ENCODE measurements at places on chromosomes 2 and 18.

GRCh38 chr2:2244508-2244907, 86.6 kb downstream of the MYT1L start:
- no peak overlapping the region for H3K27ac ChIP-seq
- H3K4me3 ChIP-seq: no peak overlapping the region
- H3K36me3 ChIP-seq: no peaks in the 10 kb centered on the region

DNA sequence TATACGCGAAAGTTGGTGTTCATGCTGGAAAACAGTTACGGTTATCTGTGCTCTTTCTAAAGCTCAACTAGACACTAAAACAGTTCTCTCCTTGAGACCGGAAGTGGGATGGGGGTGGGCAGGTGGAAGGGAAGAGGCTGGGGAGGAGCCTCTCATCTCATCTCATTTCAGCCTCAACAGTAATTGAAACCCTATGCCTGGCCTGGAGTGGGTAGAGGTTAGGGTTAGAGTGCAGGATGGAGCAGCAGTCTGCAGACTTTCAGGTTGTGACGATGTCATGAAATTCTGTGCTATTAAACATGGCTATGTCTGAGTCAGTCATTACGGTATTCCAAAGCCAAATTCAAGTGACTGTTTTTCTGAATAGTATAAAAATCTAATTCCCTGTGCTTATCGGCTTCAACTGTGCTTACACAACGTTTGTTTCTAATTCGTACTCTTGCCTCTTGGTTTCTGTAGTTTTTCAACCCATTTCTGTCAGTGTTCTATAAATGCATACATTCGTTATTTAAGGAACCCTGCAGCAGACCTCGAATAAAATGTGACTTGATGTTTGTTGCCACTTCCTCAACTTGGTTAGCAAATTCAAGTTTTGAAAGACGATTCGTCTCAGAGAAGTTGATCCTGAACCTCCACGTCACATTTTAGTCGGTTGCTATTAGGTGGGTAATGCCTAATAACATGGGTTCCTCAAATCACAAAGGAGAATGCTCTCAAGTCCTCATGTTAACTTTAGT, 75.8 kb upstream of the TCF7L1 start:
- peaks cover 18% of the 10 kb centered on the region for H3K36me3 ChIP-seq
- peaks cover 4% of the 10 kb centered on the region for H3K27me3 ChIP-seq
- H3K4me1 ChIP-seq: peaks cover 3% of the 10 kb centered on the region
- no peak overlapping the region for H3K4me3 ChIP-seq
- no peak overlapping the region for H3K27ac ChIP-seq

DNA sequence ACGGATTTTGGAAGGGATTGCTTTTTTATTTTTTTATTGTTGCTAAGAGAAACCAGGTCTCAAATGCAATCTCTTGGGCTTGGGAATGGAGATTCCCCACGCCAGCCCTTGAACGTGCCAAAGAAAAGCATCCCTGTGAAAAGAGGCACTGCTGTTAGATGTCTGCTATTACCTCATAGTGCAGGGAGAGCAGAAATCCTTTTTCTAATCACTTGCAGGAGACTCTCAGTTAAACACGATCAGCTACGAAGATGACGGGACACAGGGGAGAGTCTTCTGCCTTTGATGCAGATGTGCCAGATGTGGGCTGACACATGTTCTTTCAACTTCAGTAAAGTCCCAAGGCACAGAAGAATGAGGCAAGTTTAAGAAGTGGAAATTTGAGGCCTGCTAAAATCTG, 381.6 kb upstream of the TRIB2 start:
- no peaks in the 10 kb centered on the region for H3K27me3 ChIP-seq
- DNase-seq: no peak
- H3K36me3 ChIP-seq: peaks cover 25% of the 10 kb centered on the region
- no peak overlapping the region for H3K4me3 ChIP-seq
- H3K27ac ChIP-seq: no peak overlapping the region

DNA sequence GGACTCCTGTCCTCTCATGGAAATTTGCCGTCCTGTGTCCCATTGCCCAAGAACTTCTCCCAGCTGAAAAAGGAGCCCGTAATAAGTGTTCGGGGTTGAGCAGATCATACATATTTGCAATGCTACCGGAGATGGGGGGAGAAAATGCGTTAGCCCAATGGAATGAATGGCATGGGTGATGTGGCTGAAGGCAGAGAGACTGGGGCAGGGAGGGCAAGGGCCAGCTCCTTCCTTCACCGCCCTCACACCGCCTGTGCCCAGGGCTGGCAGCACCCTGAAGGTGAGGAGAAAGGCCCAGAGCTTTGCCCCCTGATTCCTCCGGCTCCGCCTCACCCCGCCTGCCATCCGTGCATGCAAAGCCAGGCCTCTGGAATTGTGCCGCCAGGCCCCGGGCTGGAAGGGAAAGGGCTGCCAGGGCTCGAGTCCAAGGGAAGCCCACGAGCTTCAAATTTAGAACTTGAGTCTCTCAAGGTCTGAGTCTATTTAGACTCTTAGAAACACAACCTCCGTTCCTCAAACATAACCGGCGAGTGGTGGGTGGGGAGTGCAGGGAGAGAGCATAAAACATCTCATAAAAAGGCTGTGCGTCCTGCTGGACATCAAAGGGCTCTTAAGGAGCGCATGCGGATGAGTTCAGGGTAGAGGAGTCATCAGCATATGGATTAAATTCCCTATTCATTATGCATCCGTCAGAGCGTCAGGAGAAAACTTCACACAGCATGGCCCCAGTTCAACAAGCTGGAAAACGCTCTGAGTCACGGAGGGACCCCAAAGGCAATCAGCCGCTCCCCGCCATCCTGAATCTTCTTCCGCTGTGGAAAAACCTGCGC, 121.7 kb upstream of the GLI2 start:
- H3K36me3 ChIP-seq: no peaks in the 10 kb centered on the region
- no peak for DNase-seq
- H3K4me3 ChIP-seq: no peak overlapping the region
- no peak overlapping the region for H3K27ac ChIP-seq

DNA sequence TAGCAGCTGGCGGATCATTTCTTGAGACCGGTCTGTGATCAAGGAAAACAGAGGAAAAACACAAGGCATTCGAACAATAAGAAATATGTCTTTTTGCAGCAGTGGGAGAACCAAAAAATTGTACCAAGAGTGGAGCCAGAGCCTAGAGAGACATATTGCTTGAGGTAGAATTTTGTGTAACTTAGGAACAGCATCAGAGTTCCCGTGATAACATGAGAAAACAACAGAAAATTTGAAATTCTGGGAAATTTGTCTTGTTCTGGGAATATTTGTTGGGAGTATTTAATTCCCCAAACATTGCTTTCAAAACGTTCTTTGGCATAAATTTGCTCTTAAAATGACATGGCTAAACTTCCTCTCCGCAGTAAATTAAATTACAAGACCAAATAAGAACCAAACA, 267.5 kb downstream of the GPD2 start:
- no peak for DNase-seq
- H3K27ac ChIP-seq: peak overlapping the region; percentile 73
- no peaks in the 10 kb centered on the region for H3K27me3 ChIP-seq
- H3K4me1 ChIP-seq: no peaks in the 10 kb centered on the region
- no peak overlapping the region for H3K4me3 ChIP-seq
- H3K36me3 ChIP-seq: no peaks in the 10 kb centered on the region

- no peak for DNase-seq
- H3K36me3 ChIP-seq: no peaks in the 10 kb centered on the region
- no peaks in the 10 kb centered on the region for H3K4me1 ChIP-seq
- no peak overlapping the region for H3K27ac ChIP-seq
- H3K27me3 ChIP-seq: no peaks in the 10 kb centered on the region
Observed at GRCh38 chr2:67576991-67577390, 179.9 kb downstream of the ETAA1 start.

GRCh38 chr2:16037808-16038457, 97.6 kb downstream of the MYCN start:
- H3K27me3 ChIP-seq: peaks cover 25% of the 10 kb centered on the region
- H3K4me3 ChIP-seq: no peak overlapping the region
- no peak overlapping the region for H3K27ac ChIP-seq
- H3K36me3 ChIP-seq: no peaks in the 10 kb centered on the region
- DNase-seq: no peak
- no peaks in the 10 kb centered on the region for H3K4me1 ChIP-seq

- no peak for DNase-seq
- no peak overlapping the region for H3K4me3 ChIP-seq
- H3K27ac ChIP-seq: no peak overlapping the region
- H3K36me3 ChIP-seq: no peaks in the 10 kb centered on the region
- H3K4me1 ChIP-seq: no peaks in the 10 kb centered on the region
- H3K27me3 ChIP-seq: peaks cover 2% of the 10 kb centered on the region
Observed at GRCh38 chr2:23692851-23693605, 233.9 kb downstream of the ATAD2B start.

- no peak for DNase-seq
- no peak overlapping the region for H3K27ac ChIP-seq
- H3K4me1 ChIP-seq: no peaks in the 10 kb centered on the region
- no peaks in the 10 kb centered on the region for H3K36me3 ChIP-seq
- H3K4me3 ChIP-seq: no peak overlapping the region
- peaks cover 21% of the 10 kb centered on the region for H3K27me3 ChIP-seq
Observed at GRCh38 chr2:121254748-121255147, 30.3 kb downstream of the TFCP2L1 start.

DNA sequence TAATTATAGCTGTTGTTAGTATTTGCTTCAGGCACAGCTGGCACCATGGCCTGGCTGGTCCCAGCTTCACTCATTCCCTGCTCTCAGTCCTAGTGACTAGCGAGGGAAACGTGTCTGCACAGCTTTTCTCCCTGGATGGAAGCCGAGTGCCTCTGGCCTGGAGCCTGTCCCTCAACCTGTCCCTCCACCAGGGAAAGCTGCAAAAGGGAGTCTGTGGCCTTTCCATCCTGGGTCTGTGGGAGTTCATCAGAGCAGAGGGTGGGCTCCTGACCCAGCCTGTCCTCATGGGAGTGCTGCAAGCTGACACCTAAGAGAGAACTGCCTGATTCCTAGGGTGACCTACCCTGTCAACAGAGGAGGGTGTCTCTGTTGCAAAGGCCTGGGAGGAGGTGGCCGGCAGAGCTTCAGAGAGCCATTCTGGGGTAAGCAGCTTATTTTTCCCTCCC, 118.3 kb downstream of the CAPN13 start:
- no peak for DNase-seq
- H3K27me3 ChIP-seq: peaks cover 5% of the 10 kb centered on the region
- no peak overlapping the region for H3K27ac ChIP-seq
- no peaks in the 10 kb centered on the region for H3K36me3 ChIP-seq

GRCh38 chr2:20832606-20833005, 9.7 kb upstream of the LDAH start:
- H3K36me3 ChIP-seq: no peaks in the 10 kb centered on the region
- no peak overlapping the region for H3K4me3 ChIP-seq
- no peaks in the 10 kb centered on the region for H3K4me1 ChIP-seq
- no peaks in the 10 kb centered on the region for H3K27me3 ChIP-seq

- H3K4me3 ChIP-seq: no peak within 1 kb of the TSS
- peaks cover 41% of the 10 kb centered on the region for H3K36me3 ChIP-seq
- H3K4me1 ChIP-seq: peaks cover 14% of the 10 kb centered on the region
- DNase-seq: no peak
- no peak within 1 kb of the TSS for H3K27ac ChIP-seq
Observed at GRCh38 chr2:240557808-240558207, at the start of gene ANKMY1. TSS of gene ANKMY1 (minus strand) at chr2:240557988. CDS start at chr2:240557335, 653 bp downstream.

DNA sequence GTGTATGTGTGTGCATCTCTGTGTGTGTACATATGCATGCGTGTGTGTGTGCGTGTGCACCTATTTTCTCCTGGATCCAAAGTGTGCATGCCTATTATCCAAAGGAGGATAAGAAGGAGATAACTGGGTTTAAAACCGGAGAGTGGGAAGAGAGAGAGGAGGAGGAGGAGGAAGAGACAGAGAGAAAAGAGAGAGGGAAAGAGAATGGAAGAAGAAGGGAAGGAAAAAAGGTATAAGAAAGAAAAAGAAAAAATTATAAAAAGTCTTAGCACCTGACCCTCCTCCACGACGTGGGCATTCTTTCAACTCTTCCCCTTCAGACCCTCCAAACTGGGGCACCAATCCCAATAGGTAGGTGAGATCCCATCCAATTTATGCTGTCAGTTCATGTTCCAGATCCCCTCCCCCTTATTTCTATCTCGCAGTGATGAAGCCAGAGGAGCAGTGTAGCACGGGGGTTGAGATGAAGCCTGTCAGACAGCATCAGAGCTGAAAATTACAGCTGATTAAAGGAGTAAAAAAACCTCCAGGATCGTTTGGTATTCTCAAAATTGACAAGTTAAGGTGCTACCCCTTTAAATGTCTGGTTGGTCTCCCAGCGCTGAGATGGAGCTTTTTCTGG, 386.7 kb upstream of the ATP5MC3 start:
- no peaks in the 10 kb centered on the region for H3K36me3 ChIP-seq
- no peak for DNase-seq
- no peaks in the 10 kb centered on the region for H3K4me1 ChIP-seq
- H3K27me3 ChIP-seq: no peaks in the 10 kb centered on the region

GRCh38 chr2:106537047-106537446, 49.9 kb downstream of the CD8B2 start:
- no peak overlapping the region for H3K4me3 ChIP-seq
- no peak overlapping the region for H3K27ac ChIP-seq
- no peaks in the 10 kb centered on the region for H3K4me1 ChIP-seq

DNA sequence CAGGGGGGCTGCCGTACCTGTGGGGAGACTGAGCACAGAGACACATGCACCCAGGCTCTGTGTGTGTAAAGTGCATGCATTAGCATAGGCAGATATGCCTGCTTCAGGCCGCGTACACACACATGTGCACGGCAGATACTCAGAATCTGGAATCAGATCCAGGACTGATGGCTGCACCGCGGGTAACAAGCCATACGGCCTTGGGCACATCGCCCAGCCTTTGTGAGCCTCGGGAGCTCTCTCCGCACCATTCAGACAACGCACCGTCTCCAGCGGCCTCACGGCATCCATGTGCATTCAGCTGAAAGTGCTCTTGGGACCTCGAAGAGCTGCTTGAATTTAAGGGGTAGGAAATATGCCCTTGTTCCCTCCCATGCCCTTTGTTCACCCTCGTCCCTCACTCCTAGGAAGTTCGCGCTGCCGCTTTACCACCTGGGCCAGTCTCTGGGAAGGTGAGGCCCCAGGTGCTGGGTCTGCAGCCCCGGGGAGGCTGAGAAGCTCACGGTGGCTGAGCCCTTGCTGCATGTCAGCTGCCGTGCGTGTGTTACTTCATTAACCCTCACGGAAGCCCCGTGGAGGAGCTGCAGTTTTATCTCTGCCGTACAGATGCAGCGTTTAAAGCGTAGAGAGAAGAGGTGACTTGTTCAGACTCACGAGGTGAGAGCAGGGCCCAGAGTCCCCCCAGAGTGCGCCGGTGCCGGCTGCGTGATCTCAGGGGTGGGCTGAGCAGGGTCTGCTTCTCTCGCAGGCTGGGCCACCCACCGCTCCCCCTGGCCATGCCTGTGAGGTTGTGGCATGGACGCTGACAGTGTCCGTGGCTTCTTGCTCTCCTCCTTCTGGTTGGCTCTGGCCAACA, 377.7 kb upstream of the MYT1L start:
- H3K36me3 ChIP-seq: no peaks in the 10 kb centered on the region
- H3K27ac ChIP-seq: no peak overlapping the region
- H3K27me3 ChIP-seq: peaks cover 62% of the 10 kb centered on the region

DNA sequence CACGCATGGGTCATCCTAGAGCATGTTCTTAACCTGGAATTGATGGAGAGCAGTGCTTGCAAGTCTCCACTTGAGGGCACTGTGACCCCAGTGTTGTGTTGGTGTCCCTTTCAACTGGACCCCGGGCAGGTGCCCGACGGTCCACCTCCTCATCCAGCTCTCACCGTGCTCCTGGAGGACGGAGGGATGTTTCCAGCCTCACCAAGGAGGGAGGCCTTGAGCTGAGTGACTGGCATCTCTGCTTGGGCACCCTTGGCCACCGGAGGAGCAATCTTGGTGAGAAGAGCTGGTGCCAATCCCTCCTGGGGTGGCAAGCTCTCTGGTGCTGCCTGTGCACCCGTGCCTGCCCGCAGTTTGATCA, 45.4 kb upstream of the ASB18 start:
- H3K27ac ChIP-seq: no peak overlapping the region
- peaks cover 9% of the 10 kb centered on the region for H3K27me3 ChIP-seq

All from K562 (cell line).